Stimulated activated CD8-positive, alpha-beta memory T cell treated with anti-CD3 and anti-CD28 coated beads, Interleukin-12 subunit alpha, Interleukin-12 subunit beta, amount 100 ng/mL, for 1 hour (primary cell): ENCODE measurements at places on chromosomes 7 and 10.

GRCh38 chr10:95290461-95291364, at the start of gene PDLIM1:
TSS of gene PDLIM1 (minus strand) at chr10:95291003. CDS start at chr10:95290915, 88 bp downstream.
- no peak for DNase-seq

GRCh38 chr7:2080060-2080387, 152.7 kb downstream of the MAD1L1 start:
- DNase-seq: no peak

DNA sequence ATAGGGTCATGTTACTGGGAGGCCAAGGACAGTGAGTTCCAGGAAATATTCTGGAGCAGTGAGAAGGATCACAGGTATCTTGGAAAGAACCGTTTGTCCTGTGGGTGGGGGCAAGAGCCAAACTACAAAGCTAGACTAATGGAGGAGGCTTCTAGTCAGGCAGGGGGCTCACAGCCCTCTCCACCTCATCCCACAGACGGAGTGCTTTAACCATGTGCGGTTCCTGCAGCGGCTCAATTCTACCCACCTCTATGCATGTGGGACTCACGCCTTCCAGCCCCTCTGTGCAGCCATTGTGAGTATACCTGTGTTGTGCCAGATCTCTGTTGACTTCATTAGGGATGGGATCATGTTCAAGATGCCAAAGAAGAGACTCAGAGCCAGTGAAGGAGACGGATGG, 8.1 kb downstream of the SEMA4G start:
- no peak for DNase-seq

GRCh38 chr10:120735773-120736371, 115.3 kb upstream of the WDR11 start:
- no peak for DNase-seq

- DNase-seq: no peak
These were observed 167.2 kb downstream of the PRKG1 start for GRCh38 chr10:51241461-51241860.
